ENCODE measurements at places on chromosomes 2 and 18. TPM values are rescaled to one million over a fixed set of nuclear protein-coding genes. Genes with fewer than 3 reads are reported as not detected.

- DNase-seq = no peak
Observed at GRCh38 chr2:241035818-241036396, 37.5 kb downstream of the SNED1 start.

DNA sequence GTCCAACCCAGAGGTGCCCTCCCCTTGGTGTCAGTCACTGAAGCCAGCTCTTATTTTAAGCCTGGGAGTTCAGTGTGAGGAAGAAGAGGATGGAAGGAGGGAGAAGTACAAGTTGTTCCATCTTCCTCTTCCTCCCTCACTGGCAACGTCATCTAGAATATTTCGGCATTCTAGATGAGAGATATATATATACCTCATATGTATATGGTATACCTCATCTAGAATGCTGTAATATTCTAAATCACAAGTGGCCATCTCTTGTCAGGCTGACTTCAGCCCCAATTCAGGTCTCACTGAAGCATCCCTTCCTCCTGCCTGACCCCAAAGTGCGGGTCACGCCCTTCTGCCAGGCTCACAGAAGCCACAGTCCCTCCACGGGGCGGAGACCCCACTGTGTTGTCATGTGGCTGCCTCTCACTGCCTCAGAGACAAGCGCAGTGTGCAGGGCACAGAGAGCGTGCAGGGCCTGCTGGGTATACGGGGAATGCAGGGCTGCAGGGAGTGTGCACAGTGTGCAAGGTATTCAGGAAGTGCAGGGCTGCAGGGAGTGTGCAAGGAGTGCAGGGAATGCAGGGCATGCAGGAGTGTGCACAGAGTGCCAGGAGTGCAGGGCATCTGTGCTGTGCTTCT is 32.8 kb upstream of the B3GNT7 start:
- no peak for DNase-seq

DNA sequence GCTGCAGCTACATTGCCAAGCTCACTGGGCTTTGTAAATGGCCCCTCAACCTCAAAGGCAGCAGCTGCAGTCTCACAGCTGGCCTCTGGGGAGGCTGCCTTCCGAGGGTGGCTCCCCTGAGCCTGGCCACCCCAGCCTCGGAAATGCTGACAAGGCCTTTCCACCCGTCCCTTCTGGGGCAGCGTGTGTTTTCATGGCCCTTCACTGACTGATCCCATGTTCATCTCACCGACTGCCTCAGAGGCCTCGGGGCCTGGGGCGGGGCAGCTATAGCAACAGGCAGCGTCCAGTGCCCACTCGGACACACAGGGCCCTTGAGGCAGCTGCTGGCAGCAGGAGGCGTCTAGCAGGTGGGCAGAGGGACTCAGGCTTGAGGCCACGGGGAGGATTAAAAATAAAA is 149.7 kb downstream of the GLI2 start:
- no peak for DNase-seq

DNA sequence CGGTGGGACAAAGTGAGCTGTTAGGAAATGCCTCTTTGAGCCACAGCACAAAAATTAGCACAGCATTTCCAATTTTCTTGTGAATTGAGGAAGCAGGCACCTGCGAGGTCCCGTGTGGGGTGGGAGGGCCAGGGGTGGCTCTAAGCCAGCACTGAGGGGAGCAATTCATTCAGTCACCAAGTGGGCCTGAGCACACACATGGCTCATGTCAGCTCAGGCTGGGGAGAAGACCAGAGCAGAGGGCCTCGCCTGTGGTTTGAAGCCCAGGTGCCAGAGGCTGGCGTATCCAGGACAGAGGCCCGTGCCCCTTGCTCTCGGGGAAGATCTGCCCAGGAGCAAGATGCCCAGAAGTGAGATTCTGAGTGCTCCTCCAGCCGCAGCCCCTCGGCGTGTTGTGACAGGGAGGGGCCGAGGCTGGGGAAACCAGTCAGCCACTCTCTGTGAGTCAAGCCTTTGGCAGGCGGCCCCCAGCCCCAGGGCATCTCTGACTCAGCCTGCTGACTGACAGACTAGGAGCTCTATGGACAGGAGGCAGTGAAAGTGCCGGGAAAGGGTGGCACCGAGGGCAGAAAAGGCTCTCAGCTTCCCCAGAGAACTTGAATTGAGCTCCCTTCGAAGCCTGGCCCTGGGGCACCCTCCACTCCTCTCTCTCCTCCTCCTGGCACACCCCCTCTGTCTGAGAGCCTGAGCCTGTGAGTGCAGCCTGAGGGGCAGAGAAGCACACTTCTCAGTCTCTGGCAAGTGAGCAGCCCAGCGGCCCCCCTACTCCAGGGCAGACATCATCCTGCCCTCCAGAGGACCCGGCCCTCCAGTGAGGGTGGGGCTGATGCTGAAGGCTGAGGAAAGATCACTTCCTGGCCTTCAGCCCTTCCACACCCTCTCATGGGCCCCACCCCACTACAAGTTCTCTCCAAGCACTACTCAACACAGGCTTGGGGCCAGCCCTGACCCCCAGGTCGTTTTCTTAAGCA is 32.3 kb downstream of the CYP26B1 start:
- peak; percentile 11 for DNase-seq

- no peak for DNase-seq
Observed at GRCh38 chr18:44568342-44568741, 112.3 kb upstream of the SETBP1 start.

- no peak for DNase-seq
Observed at GRCh38 chr2:118807668-118808428, 39.6 kb downstream of the EN1 start.

DNA sequence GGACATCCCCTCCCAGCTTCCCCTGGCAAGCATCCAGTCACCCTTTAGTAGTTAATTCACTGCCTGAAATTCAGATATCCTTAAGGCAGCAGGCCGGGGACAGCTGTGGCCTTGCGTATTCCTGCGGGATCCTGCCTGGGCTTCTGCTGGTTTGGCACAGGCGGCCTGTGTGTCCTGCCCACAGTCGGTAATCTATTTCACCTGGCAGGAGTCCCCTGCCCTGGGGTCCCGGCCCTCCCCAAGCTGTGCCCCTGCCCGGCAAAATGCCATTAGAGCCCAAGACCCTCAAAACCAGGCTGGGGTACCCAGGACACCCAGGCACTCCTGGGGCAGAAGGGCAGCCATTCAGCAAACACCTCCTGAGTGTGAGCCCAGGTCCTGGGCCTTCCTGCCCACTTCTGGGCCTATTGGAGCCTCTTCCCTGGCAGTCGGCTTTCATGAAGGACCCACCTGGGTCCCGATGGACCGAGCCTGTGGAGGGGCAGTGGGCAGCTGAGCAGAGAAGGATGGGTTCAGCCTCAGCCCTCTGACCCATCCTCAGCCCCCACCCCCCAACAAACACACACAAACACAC is 11.6 kb downstream of the CROCC2 start:
- no peak for DNase-seq

- no peak for DNase-seq
Observed at GRCh38 chr2:186183406-186183805, 302.7 kb upstream of the ZC3H15 start.

RAB27B gene
- polyA plus RNA-seq = 3.8 TPM

PJVK gene
- polyA plus RNA-seq = 1.0 TPM
